Stimulated activated CD4-positive, alpha-beta T cell treated with anti-CD3 and anti-CD28 coated beads, TNF-alpha, amount 100 ng/mL, for 48 hours (primary cell): ENCODE measurements at places on chromosomes 16 and 17.

DNA sequence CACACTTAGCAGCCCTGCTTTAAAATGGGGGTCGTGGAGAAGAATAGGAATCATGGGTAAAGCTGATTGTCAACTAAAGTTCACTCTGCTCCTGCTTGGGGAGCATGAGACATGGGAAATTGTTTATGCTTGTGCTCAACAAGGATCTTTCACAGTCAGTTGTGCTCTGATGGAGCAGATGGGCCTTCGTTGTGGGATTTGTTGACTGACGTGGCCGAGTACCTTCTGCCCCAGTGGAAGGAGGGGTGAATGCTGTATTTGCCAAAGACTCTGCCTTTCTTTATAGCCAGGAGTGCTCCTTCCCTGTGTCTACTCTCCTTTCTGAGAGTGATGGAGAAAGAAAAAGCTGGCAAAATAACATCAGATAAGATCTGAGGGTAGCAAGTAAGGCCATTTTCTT is 11.4 kb downstream of the ARSG start:
- DNase-seq, result no peak

DNA sequence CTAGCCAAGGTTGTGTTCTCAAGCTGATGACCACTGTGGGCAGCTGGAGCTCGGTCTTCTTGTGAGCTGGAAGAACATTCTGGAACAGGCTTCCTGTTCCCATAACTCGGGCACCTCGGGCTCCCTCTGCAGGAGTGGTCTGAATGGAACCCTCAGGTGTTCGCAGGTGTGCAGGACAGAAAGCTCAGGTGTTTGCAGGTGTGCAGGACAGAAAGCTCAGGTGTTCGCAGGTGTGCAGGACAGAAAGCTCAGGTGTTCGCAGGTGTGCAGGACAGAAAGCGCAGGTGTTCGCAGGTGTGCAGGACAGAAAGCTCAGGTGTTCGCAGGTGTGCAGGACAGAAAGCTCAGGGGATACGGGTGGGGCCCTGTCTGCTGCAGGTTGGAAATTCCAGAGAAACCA is 109.0 kb upstream of the CACNG5 start:
- DNase-seq, result no peak

GRCh38 chr17:15106540-15106939 is 158.6 kb downstream of the PMP22 start:
- DNase-seq, result no peak

- DNase-seq, result no peak
These were observed 938.9 kb downstream of the CDH11 start for GRCh38 chr16:64182985-64183384.

DNA sequence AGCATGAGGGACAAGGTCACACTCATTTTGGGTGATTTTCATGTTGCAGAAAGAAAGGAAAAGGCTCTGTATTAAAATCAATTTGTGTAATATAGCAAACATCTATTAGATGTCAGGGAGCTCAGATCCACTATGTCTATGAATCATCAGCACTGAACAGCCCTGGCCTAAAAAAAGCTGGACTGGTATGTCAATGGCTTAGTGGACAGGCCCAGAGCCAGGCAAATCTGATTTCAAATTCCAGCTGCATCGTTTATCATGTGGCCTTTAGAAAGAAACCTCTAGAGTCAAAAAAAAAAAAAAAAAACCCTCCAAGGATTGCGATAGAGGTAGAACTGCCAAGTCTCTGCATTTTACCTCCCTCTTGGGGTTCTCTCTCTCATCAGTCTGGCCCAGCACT is 5.4 kb downstream of the GAS7 start:
- no peak for DNase-seq

DNA sequence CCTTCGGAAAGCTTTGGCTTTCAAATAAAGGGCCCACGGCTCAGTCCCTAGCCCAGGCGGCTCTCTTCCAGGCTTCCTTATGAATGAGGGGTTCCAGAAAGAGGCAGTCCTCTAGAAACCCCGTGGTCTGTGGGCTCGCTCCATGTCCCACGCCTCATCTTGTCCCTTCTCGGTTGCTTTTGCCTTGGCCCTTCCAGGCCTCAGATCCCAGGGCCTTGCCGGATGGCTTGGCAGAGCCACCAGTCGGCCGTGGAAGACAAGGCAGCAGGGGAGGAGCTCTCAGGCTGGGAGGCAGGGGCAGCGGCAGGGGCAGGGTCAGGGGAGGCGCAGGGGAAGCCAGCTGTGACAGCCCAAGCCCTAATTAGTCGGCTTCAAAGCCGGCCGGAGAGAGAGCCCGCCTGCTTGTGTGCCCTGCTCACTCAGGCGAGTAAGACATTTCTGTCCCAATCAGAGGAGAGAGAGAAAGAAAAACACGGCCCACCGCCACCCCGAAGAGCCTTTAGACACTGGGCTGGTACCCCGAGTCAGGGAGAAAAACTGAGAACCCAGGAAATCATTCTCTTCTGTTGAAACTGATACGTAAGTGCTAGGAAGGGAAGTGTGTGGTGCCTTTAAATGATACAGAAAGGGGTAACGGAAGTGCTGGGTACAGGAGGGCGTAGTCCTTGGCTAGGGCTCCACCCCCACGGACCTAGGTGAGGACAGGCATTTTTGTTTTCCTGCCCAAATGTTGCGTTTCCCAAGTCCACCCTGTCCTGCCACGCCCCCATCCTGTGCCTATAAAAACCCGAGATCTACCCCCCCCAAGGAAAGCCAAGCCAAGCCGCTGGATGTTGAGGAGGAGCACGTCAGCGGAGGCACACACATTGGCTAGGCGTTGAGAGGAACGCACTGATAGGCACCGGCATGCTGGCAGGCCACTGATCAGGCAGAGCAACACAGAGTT is 27.8 kb upstream of the MEIOC start:
- DNase-seq, result no peak

- no peak for DNase-seq
These were observed 211.4 kb upstream of the ERCC4 start for GRCh38 chr16:13708347-13709120.

DNA sequence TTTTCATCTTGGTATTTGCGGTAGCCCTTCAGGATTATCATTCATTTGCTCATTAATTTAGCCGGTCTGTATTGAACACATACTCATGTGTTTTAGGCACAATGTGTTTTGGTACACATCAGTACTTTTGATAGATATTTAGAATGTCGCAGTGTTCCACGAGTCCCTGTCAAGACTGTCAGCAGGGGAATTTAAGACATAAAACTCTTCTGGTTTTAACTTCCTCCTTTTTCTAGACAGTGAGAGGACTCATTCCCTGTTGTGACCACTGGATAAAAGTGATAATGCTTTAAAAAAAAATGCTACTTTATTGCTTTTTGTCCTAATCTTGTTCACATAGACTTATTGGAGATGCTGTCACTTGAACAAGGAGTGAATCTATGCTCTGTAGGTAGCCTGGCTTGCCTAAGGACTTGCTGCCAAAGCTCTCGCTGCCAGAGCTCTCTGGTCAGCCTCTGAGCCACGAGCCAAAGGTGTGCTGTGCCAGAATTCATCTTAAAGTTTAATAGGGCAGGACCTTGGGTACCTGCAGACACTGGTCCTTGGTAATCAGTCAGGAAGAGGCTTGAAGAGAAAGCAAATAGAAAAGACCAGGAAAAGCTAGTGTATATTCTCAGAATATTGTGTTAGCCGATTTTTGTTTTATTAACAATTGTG is 5.4 kb downstream of the DCAF7 start:
- DNase-seq, result no peak

DNA sequence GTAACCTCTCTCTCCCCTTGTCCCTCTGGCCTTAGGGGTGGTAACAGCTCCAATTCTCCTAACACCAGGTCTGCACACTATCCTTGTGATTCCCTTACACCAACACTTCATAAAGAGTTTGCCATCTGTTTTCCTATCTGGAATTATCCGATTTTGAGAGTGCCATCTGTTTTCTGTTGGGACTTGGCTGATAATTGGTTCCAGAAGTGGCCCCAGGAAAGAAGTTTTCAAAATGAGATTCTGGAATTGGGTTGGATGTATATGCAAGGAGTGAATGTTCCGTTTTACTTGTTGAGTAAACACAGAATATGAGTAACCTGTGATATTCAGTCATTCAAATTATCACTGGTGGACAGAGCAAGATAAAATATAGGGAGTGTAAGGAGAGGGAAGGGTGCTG is 134.1 kb upstream of the HS3ST3A1 start:
- DNase-seq, result no peak

GRCh38 chr17:28858801-28859355 is 4.1 kb downstream of the ERAL1 start:
- DNase-seq, result no peak

DNA sequence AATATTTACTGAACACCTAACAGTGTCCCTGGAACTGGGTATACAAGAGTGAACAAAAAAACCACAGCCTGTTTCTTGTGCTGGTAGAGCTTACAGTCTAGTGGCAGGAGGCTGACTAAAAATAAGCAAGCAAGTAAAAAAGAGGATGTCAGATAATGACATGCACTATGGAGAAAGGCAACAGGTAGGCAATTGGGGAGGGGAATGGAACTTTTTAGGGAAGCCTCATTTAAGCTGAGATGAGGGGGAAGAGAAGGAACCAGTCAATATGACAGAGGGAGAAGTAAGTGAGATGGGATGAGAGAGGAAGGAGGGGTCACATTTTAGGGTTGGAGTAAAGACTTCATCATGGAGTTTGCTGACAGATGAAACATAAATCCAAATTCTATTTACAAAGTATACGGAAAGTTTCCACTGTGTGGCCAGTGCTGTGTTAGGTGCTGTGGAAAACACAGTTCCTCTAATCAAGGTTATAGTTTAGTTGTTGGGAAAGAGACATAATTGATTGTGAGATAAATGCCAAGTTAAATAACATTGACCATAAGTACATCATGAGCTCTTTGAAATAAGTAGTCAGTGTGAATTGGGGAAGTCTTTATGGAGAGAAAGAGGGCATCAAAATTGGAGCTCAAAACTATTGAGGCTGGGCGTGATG is 251.4 kb downstream of the FTO start:
- DNase-seq, result no peak

GRCh38 chr16:67137605-67138004 is 13.2 kb downstream of the B3GNT9 start:
- no peak for DNase-seq

DNA sequence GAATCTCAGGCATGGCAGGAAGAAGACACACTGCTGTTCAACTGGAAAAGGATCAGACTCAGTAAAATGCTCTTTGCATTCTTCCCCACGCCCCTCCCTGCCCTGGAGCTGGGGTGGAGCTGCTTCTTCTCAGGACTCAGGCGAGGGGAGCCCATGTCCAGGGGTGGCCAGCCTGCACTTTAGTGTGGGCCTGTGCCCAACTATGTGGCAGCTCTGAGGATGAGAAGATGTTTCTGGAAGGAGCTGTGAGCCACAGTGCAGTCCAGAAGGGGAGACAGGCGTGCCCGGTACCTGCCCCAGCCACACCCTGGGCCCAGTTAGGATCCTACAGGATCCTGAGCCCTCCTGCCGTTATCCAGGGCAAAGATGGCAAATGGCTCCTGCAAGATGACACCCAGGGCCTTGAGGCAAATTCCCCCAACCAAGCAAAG is 120.3 kb downstream of the ANKRD11 start:
- DNase-seq, result no peak

DNA sequence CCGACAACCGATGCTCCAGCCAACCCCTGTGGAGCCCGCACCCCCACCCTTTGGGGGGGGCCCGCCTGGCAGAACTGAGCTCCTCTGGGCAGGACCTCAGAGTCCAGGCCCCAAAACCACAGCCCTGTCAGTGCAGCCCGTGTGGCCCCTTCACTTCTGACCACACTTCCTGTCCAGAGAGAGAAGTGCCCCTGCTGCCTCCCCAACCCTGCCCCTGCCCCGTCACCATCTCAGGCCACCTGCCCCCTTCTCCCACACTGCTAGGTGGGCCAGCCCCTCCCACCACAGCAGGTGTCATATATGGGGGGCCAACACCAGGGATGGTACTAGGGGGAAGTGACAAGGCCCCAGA is 17.9 kb downstream of the NGFR start:
- DNase-seq, result no peak

DNA sequence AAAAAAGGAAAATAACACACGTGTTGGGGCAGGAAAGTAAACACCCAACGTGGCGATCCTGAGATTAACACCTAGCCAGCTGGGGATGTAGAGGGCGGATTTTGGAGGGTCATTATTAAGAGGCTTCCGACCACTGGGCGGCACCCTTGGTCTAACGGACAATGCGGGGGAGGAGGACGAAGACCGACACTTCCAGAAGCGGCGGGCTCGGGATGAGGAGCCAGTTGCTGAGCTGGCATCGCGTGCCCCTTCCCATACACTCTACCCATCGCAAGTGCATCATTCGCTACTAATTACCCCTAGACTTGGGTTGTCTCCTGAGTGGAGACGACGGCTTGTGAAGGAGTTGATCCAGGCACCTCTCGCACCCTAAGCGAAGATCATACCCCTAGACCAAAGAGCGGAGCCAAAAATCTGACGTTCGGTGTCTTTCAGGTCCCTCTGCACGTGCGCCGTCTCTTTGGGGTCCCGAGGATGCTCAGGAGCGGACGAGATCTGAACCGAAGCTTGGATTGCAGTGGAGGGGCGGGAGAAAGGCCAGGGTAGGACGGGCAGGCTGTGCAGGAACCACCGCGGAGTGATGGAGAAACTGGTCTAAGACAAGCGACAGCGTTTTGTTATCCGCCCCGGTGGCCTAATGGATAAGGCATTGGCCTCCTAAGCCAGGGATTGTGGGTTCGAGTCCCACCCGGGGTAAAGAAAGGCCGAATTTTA is 17.6 kb downstream of the ZNF213 start:
- DNase-seq, result peak; percentile 83

GRCh38 chr17:82980632-82981031 is 98.8 kb upstream of the METRNL start:
- DNase-seq, result no peak

- peak; percentile 59 for DNase-seq
These were observed 22.7 kb upstream of the GPRC5B start for GRCh38 chr16:19907161-19907992.

- DNase-seq, result peak; percentile 5
These were observed 821 bp downstream of the SOCS7 start for GRCh38 chr17:38352245-38353085.

DNA sequence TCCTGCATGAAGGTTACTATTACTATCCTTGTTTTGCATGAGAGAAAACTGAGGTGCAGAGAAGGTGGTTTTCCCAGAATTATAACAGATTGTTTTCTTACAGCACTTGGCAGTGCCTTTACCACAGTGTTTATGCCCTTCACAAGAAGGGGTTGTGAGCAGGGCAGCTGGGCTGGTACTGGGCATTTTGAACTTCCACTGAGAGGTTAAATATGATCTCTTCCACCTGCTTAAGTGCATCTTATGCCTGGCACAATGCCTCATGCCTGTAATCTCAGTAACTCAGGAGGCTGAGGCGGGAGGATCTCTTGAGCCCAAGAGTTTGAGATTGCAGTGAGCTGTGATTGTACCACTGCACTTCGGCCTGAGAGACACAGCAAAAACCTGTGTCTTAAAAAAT is 36.2 kb downstream of the NDE1 start:
- no peak for DNase-seq

DNA sequence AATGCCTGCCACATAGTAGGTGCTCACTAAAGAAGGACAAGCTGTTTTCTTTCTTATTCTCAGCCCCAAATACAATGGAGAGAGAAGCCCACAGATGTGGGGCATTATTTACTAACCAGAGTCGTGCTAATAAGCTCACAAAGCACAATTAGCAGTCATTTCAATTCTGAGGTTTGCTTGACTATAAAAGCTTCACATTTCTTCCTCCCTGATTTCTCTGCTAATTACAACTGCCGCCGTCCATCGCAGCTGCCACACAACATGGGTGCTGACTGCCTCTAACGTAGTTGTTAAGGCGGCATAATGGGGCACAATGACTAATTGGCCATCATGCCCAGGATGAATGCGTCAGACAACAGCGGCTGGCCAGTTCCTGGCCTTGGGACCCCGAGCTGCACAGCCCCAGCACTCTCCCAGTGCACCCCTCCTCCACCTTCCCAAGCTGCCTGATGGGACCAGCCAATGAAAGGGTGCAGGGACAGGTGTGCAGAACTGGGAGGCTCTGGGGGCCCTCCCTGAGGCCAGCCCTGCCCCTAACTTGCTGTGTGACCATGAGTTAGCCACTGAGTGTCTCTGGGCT is 109.2 kb downstream of the CCT6B start:
- DNase-seq, result no peak
